Mesenchymal stem cell (in vitro differentiated cells and primary cell): ENCODE measurements at places on chromosomes 6 and 20.

GRCh38 chr20:41142245-41142644, 4.9 kb downstream of the PLCG1 start:
- H3K27ac ChIP-seq = no peak overlapping the region
- no peaks in the 10 kb centered on the region for H3K27me3 ChIP-seq
- peaks cover 40% of the 10 kb centered on the region for H3K4me1 ChIP-seq
- no peaks in the 10 kb centered on the region for H3K36me3 ChIP-seq
- DNase-seq = no peak

DNA sequence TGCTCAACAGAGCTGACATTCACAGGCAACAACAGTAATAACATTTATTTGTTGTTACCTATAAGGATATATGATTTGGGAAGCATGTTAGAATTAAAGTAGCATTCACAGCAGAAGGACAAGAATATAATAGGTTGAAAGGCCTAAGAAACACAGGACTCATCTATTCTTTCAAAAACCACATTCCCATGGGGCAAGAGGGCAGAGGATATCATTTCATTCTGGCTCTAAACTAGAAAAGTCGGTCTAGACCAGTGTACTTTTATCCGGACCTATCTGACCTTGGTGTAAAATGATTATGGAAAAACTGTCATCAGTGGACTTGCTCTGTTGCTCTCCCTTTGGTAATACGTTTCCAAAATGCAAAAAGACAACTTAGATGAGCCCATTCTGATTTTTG, 914.7 kb upstream of the CITED2 start:
- H3K27ac ChIP-seq = no peak overlapping the region
- no peaks in the 10 kb centered on the region for H3K27me3 ChIP-seq
- H3K4me1 ChIP-seq = no peaks in the 10 kb centered on the region
- no peak for DNase-seq

GRCh38 chr6:131655387-131655786, 18.3 kb downstream of the ENPP3 start:
- H3K36me3 ChIP-seq = no peaks in the 10 kb centered on the region
- H3K27me3 ChIP-seq = no peaks in the 10 kb centered on the region
- H3K27ac ChIP-seq = no peak overlapping the region
- no peak overlapping the region for H3K4me3 ChIP-seq

DNA sequence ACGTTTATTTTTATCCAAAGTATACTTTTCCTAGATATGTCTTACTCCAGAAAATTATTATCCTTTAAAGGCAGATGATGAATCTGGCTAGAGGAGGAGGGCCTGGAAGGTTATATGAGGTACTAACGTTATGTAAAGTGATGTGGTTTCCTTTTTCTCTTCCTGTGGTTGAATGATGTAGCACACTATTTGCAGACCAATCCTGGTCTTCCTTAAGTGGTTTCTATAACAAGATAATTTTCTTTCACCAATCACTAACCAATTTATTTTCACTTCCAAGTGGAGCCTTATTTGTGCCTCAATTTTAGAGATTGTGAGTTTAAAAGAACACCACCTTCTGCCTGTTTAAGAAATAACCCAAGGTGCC, 154.6 kb upstream of the SOX4 start:
- no peaks in the 10 kb centered on the region for H3K27me3 ChIP-seq
- no peak overlapping the region for H3K4me3 ChIP-seq
- H3K36me3 ChIP-seq = no peaks in the 10 kb centered on the region
- H3K27ac ChIP-seq = no peak overlapping the region
- DNase-seq = no peak

- H3K27me3 ChIP-seq = no peaks in the 10 kb centered on the region
- DNase-seq = no peak
- H3K27ac ChIP-seq = no peak overlapping the region
- no peaks in the 10 kb centered on the region for H3K4me1 ChIP-seq
- H3K36me3 ChIP-seq = peaks cover 74% of the 10 kb centered on the region
These were observed 42.1 kb downstream of the MDN1 start for GRCh38 chr6:89777455-89777854.
